CD4-positive, alpha-beta T cell treated with Interleukin-4 for 1 hour (primary cell): ENCODE measurements at places on chromosomes 13 and 19.

- no peak for DNase-seq
These were observed 128.7 kb upstream of the MYO16 start for GRCh38 chr13:108500711-108501110.

DNA sequence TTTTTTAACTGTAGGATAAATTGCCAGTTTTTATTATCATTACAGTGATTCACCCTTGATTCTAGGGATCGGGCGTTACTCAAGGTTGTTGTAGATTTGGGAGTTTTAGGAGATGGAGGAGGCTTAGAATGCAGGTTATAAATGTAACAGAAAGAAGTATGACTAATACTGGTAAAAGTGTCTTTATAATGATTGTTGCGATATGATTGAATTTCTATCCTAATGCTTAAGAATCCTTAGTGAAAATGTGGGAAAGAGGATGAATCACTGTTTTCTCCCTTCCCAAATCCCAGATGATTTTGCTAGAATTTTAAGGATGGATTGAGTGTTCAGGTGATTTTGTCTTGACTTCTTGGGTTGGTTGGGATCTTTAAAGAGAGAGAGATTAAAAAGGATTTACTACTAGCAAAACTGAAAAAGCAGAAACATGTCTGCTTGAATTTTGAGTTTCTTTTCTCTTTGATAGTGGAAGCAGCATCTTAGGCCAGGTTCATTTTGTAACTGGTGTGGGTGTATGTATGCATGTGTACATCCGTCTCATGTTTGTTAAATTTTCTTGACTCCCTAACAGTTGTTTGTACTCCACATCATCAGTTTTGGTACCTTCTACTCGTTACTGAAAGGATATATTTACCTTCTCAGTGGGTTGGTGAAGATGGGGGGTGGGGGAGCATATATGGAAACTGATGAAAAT, 25.9 kb downstream of the ARHGAP35 start:
- DNase-seq = no peak

DNA sequence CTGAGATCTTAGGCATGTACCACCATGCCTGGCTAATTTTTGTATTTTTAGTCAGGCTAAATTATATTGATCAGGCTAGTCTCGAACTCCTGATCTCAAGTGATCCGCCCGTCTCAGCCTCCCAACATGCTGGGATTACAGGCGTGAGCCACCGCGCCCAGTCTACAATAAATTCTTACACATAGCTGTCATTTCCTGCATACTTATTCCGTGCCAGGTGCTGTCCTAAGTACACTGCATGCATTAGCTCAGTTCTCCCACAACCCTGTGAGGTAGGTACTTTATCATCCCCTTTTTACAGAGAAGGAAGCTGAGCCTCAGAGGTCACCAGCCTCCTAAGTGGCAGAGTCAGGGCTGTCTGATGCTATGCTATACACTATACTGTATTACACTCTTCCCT, 7.2 kb upstream of the RHPN2 start:
- DNase-seq = no peak

DNA sequence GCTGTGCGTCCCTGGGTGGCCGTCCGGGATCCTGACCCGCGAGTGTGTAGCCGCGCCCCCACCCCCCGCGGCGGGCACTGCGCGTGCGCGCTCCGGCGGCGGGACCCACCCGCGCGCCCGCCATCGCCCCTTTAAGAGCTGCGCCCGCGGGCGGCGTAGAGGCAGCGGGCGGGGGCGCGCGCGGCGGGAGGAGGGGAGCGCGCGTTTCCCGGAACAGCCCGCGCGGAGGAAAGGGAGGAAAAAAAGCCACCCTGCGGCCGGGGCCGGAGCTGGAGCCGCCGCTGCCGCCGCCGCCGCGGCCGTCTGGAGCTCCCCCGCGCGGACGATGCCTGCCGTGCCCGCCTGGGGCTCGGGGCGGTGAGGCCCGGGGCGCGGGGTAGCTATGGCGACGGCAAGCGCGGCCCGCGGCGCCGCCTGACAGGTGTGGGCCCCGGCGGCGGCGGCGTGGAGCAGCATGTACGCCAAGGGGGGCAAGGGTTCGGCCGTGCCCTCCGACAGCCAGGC, at the start of gene SSBP4:
TSS of gene SSBP4 (plus strand) at position 204 of the 504 bp plus-strand sequence. CDS start at position 455, 251 bp downstream.
- DNase-seq = peak; percentile 78

GRCh38 chr13:40024204-40024966, 368.9 kb downstream of the COG6 start:
- no peak for DNase-seq
